ENCODE measurements at places on chromosomes 3 and 15. TPM values are rescaled to one million over a fixed set of nuclear protein-coding genes. Genes with fewer than 3 reads are reported as not detected.

The SERPINI2 gene
- total RNA-seq, result 0.32 TPM

DNA sequence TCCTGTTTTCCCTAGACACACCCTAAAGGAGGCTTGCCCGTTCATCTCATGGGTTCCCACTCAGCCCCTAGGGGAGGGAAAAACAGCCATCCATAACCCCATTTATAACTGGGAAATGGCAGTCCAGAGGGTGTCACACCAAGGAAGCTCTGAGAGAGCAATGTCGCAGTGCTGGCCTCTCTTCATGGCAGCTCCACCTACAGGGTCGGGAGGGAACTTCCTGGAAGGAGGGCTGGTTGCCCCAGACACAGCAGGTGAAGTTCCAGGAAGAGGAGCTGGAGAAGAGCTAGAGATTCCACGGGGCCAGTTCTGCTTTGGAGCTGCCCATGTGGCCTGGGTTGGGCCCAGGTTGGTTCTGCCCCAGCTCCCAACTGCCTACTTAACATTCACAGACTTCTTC is 22.3 kb upstream of the LINGO1 start:
- DNase-seq, result no peak

GRCh38 chr3:171895291-171895690 is 52.1 kb downstream of the TMEM212 start:
- no peak for DNase-seq

The MORC1 gene
- total RNA-seq, result not detected
